ENCODE measurements at places on chromosomes 12 and 14.

DNA sequence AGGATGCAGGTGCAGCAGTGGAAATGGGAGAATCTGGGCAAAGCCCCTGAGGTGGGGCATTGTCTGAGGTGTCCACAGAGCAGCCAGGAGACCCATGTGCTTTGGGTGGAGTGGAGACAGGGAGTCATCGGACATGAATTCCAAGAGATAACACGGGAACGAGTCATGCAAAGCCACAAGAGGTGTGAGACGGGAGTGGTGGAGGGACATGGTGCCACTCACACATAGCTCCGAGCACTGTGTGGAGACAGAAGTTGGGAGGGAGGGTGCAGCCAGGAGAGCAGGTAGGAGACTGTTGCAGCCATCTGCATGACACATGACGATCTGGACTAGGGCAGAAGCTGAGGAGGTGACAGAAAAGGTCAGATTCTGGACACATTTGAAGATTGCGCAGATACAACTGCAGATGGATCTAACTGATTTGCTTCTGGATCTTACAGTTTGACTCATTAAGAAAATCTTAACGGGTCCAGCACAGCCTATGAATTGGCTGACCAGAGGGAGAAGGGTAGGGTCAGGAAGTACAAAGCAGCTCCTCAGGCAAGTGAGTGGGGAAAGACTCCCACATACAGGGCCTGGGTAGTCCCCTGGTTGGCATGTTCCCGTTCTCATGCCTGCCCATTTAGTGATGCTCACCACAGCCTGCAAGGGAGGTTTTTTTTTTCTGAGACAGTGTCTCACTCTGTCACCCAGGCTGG lies 379.8 kb downstream of the FUT8 start:
- ATAC-seq, result peak; percentile 16

DNA sequence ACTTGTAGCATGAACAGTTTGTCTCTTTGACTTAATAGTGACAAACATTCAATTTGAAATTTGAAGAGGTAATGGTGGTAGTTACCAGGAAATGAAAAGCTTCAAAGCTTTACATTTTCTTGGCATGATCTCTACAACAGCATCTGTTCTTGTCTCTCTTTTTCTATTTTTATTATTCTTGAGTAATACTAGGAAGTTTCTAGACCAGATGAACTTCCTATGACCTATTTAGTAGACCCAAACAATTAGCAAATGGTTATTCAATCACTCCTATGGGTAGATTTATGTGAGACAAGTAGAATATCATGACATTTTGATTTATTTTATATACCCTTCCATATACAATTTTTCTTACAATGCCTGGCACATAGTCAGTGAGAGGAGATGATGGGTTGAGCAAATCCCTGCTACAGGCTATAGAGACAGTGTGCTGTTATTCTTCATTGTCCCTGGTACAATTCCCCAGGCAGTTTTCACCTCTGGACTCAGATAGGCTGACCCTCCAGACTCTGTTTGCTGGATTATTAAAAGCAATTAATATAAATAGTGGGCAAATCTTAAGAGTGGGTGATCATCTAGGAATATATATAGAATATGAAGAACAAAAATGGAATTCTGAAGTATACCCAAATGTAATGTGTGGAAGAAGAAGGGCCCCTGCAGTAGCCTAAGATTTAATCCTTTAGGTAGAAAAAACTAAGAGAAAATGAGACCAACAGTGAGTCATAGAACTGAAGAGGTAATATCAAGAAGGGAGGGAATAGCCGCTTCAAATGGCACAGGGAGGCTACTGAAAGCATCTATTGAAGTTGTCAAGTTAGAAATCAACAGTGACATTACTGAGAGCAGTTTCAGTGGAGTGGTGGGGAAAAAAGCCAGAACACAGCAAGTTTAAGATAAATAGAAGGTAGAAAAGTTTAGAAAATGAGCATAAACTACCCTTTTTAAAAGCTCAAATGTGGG lies 512.0 kb downstream of the FOXG1 start:
- peak; percentile 53 for ATAC-seq

GRCh38 chr14:29627137-29627536 lies 300.5 kb downstream of the PRKD1 start:
- peak; percentile 53 for ATAC-seq

DNA sequence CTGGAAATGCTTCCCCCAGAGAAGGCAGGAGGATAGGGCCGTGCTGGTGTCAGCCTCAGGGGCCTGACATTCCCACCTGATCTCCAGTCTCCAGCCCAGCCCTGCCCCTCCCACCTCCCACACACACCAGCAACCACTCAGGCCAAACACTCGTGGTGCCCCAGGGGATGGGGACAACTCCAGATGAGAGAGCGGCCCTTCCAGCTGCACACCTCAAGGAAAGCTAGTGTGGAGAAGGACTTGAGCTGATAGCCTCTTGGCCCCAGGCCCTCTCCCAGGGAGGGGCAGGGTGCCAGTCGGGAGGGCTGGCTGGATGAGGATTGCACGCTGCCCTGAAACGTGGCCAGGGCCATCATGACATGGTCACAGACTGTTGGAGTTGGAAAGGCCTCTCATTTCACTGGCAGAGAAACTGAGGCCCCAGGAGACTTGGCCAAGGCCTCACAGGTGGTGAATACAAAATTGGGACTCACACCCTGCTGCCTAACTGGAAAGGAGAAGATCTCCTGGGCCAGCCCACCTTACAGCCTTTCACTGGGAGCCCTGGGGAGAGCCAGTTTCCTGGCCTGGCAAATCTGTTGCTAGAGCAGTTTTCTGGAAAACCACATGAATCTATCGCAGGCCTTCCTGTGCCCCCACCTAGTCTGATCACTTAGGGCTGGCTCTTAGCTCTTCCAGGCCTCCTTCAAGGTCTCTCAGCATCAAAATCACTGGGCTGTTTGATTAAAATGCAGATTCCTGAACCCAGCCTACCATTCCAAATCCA lies 52.1 kb downstream of the IRF2BPL start:
- ATAC-seq, result no peak

DNA sequence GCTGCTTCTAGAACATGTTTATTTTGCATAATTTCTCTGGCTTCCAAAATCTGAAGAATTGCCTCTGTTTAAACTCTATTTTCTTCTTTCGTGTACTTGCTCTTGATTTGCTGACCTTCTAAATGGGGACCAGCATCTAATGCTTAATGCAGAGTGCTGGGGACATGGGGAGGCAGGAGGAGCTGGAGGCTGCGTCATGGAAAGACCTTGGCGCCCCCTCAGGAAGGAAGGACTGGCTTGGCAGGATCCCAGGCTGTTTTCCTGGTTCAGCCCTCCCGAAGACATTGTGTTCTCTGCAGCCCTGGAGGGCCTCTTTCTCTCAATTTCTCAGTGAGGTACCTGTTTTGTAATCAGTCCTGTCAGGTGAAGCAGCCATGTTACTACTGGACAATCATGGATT lies 5.5 kb downstream of the PRKCH start:
- no peak for ATAC-seq

GRCh38 chr12:52268212-52268611 lies 6.2 kb upstream of the KRT86 start:
- no peak for ATAC-seq

DNA sequence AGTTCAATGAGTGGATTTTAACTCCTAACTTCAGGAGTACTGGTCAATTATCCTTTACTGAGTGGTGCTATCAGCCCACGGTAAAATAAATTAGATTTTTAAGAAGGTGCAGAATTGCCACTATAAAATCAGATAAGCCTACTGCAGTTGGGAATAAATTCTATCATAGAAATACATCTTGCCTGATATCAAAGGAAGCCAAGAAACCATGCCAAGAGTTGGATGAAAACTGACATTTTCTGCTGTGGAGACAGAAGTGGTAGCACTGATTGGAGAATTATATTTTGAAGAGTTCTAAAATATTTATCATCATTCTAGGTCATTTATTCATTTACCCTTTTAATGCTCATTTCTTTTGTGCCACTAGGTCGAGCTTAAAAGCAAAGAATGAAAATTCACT lies 465.1 kb downstream of the APAF1 start:
- no peak for ATAC-seq

DNA sequence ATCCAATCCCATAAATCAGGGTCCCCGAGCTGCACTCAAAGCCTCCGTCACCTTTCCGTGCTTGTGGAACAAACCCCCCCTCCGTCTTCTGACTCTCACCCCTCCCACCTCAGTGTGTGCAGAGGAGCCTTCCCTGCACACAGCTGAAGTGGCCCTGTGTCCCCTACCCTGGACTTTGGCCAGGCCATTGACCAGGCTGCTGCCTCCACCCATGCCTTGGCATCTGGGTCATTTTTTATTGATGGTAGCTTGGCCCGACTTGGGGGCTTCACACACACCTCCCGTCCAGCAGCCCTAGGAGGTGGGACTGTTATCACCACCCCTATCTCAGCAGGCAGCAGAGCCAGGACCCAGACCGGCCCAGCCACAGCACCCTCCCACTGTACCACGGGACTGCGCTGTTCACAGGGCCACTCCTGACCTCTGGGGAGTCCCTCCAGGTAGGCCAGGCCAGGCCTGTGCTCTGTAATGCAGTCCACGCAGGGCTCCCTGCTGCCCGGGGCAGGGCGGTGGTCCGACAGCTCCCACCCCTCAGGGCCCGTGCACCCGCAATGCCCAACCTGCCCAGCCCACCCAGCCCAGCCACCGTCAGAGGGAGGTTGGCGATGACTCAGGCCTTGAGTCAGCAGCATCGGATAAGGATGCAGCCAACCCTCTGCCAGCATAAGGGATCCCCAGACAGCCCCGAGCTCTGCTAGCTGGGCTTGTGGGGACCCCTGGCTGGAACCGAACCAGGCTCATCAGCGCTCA lies 9.2 kb upstream of the INF2 start:
- ATAC-seq, result peak; percentile 23

DNA sequence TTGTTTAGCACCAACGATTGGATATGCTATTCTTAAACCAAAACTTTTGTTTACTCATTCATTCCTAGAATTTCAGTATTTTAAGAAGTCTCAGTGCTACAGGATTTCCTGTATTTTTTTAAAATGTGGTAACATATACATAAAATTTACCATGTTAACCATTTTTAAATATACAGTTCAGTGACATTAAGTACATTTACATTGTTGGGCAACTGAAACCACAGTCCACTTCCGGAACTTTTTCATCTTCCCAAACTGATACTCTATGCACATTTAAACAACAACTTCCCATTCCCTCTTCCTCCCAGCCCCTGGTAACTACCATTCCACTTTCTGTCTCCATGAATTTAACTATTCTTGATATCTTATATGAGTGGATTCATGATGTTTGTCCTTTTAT lies 30.3 kb downstream of the PDE3A start:
- ATAC-seq, result no peak

GRCh38 chr12:54589964-54590363 lies 1.5 kb upstream of the PPP1R1A start:
- ATAC-seq, result no peak

GRCh38 chr14:103184046-103184445 lies 60.8 kb downstream of the TNFAIP2 start:
- ATAC-seq, result no peak
